ENCODE measurements at places on chromosomes 3 and 15.

DNA sequence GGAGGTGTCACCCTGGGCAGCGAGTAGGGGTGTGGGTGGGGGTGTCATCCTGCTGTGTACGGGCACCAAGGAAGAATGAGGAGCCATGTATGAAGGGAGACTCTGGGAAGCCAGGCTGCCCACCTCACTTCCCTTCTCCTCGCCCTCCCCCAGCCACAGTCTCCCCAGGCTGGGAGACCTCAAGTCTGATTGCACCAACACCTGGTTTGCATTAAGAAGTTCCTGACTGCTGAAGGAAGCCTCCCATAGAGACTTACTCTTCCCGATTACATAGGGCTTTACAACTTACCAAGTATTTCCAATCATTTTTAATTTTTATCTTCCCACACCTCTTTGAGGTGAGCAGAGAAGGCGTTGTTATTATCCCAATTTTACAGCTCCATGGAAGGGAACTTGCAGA is 29.5 kb upstream of the SMAD3 start:
- no peak overlapping the region for H3K4me3 ChIP-seq
- H3K4me1 ChIP-seq = peaks cover 17% of the 10 kb centered on the region
- H3K27ac ChIP-seq = no peak overlapping the region
- H3K36me3 ChIP-seq = no peaks in the 10 kb centered on the region

DNA sequence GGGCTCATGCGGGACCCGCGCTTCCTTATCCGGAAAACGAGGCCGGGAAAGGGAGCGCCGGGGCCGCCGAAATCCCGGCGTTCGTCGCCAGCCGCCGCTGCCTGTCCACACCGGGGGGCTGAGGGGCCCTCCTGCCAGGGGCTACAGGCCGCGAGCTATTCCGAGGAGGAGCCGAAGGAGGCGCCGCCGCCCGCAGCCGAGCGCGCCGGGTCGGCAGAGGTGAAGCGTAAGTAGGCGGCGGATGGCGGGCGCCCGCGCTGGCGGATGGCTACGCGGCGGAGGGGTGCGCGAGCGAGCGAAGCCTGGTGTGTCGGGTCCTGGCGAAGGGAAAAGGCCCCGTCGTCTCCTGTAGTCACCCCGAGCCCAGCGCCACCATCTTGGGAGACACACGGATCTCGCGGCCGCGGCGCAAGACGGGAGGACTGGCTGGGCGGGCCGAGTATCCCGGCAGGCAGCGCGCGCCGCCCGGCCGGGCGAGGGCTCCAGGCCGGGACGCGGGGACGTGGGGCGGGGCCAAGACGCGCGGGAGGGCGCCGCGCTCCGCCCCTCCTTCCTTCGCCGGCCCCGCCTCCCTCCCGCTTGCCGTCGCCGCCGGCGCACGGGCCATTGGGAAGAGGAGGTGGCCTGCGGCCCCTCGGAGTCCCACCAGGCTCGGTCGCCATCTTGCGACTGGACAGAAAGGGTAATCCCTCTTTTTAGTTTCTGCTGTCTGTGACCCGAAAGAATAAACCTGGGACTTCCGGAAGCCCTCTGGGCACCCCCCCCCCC is at the start of gene UBE3A:
TSS of gene UBE3A (minus strand) at position 424 of the 768 bp plus-strand sequence. CDS start 29,917 bp downstream, outside the sequence.
- peaks cover 28% of the 10 kb centered on the region for H3K4me1 ChIP-seq
- no peaks in the 10 kb centered on the region for H3K36me3 ChIP-seq
- H3K4me3 ChIP-seq = peak within 1 kb of the TSS; percentile 80
- peak; percentile 76 for DNase-seq

DNA sequence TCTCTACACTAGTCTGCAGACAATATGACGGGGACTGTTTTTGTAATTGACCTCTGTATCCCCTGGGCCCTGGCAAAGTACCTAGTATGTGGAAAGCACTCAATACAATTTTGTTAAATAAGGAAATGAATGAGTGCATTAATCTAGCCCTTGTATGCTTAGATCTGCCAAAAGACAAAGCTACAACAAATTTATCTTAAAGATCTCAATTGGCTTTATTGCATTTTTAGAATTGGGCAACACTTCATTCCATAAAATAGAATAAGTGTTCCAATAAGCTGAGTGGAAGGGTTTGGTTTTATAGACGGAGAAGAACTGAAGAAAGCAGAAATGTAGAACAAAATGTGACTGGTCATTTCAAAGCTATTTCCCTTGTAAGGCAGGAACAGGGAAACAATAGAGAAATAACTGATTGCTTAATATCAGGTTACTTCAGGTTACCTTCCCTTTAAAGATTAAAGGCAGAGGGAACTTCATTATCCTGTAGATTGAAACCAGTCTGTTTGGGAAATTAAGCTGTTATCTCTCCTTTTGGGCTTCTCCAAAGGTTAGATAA is 108.3 kb upstream of the MME start:
- no peak overlapping the region for H3K4me3 ChIP-seq
- H3K27me3 ChIP-seq = no peaks in the 10 kb centered on the region
- H3K27ac ChIP-seq = no peak overlapping the region
- no peaks in the 10 kb centered on the region for H3K4me1 ChIP-seq
- DNase-seq = no peak

- H3K27me3 ChIP-seq = no peaks in the 10 kb centered on the region
- no peak overlapping the region for H3K4me3 ChIP-seq
- no peaks in the 10 kb centered on the region for H3K4me1 ChIP-seq
These were observed 51.1 kb downstream of the PTPRG start for GRCh38 chr3:61612211-61613194.

DNA sequence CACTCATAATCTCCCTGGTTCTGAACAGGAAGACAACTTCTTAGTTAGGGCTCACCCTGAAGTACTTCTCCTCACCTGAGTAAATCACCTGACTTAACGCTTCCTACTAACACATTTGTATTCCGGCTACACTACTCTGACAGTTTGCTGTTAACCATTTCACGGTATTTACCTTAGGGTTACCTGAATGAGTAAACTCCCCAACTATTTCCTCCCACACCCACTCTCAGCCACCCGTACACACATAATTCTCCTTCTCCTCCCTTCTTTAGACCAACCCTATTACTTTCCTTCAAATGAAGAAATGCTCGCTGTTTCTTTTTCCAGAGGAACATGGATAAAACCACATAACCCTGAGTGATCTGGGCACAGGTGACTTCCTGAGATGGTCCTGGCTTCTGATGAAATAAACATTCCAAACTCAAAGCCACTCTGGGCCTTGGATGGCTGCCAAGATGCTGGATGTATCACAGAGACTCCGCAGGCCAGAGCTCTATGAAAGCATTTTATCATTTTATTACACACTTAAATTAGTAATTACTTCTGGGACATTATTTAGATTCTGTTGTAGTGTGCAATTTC is 183.6 kb upstream of the ATP11B start:
- no peaks in the 10 kb centered on the region for H3K27me3 ChIP-seq
- H3K4me1 ChIP-seq = no peaks in the 10 kb centered on the region
- no peaks in the 10 kb centered on the region for H3K36me3 ChIP-seq
- H3K4me3 ChIP-seq = no peak overlapping the region

- no peak overlapping the region for H3K4me3 ChIP-seq
- H3K27me3 ChIP-seq = no peaks in the 10 kb centered on the region
- DNase-seq = peak; percentile 21
- no peaks in the 10 kb centered on the region for H3K36me3 ChIP-seq
- no peak overlapping the region for H3K27ac ChIP-seq
These were observed 16.5 kb downstream of the SEMA3G start for GRCh38 chr3:52428151-52429005.

Data from naive thymus-derived CD4-positive, alpha-beta T cell (primary cell).